HTR-8/SVneo (cell line): ENCODE measurements at places on chromosomes 5 and 9.
A peak's percentile ranks its signal among the peaks of the same experiment; 100 is the strongest.

GRCh38 chr5:127031863-127032232 is 1.5 kb upstream of the MARCHF3 start:
- peak; percentile 5 for DNase-seq

- no peak for DNase-seq
Observed at GRCh38 chr5:156402387-156402921, 75.5 kb downstream of the SGCD start.

DNA sequence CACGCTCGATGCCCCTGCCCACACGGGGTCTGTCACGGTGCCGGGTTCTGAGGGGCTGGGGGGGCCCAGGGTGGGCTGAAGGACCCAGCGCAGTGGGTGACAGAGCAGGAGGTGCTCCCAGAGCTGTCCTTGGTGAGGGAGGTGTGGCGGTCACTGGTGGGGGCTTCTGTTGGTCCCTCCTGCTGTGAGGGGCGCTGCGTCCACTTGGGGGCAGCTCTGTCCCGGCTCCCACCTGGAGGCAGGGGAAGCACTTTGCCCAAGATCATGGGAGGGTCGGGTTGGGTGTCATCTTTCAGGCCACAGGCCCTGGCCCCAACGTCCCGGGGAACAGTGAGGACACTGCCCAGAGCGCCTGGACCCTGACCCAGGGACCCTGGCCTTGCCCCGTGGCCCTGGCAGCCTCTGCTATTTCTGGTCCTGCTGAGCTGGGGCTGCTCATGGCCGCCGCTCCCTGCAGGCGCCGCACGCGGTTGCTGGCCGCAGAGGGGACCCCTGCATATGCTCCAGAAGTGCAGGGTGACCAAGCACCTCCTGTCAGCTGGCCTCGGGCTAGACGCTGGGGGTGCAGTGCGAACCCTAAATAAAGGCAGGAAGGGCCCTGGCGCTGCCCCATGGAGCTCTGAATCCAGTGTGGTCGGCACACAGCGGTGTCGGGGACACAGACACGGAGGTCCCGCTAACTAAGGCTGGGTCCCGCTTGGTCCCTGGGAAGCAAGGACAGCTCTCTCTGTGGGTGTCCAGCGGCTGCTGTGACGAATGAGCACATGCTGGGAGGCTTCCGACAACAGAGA is 11.6 kb upstream of the RNU6ATAC start:
- DNase-seq: no peak

DNA sequence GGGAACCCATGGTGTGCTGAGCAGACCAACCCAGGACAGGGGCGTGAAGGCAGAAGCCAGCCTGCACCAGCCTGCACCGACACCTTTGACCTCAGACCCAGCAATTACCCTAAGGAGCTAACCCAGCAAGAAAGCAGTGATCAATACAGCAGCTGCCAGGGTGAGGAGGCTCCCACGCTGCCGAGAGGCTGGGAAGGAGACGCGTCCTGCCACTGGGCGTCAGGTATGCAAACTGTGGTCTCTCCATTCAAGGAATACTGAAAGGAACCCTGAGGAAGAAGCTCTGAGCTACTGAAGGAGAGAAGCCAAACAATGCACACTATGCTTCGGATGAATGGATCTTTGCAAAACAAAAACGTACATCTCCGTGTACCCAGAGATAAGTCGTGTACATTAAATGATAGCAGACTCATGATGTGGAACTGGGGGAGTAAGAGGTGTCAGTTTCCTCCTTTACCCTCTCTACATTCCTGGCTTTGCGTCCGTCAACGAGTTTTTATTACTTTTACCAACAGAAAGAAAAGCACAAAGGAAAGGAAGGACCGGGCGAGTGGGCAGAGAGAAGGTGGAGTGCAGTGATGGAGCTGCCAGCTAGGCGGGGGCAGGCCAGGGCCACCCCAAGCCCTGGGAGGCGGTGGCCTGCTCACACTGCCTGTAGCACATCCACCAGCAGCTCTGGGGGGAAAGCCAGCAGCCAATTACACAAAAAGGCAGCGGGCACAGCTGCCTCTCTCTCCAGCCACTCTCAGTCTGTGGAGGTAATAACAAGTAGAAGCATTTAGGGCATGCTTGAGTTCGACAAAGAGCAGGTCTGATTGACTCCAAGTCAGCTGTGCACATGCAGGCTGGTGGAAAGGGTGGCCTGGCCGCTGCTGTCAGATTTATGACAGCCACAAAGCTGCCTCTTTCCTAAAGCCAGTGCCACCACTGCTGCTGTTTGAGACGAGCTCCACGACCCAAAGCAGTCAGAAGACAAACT is 29.3 kb downstream of the RASGEF1C start:
- DNase-seq: no peak

- DNase-seq: no peak
Observed at GRCh38 chr9:108053555-108054061, 564.0 kb upstream of the KLF4 start.

DNA sequence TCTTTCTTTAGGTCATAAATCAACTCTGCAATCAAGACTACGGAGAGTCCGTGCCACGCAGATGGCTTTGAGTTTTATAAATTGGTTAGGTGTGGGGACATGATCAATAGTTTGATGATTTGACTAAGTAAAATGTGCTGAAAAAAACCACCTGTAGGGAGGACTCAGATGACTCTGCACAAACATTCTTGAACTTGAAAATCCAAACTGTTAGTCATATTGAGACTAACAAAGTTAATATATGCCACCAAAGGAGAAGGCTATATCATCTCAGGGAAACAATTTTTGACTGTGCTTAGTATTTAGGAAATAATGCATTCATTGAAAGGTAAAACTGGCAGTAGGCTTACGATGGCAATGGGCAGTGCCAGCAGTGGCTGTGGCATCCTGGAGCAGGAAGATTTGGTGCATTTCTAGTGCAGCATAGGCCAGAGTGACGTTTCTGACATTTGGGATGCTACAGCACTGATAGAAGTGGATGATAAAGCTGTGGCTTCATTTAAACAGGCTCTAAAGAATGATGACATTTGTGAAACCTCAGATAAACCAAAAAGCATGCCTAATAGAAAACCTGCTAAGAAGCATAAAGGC is 291.1 kb downstream of the MLLT3 start:
- DNase-seq: no peak

- no peak for DNase-seq
Observed at GRCh38 chr9:125990793-125991220, 243.6 kb downstream of the PBX3 start.

DNA sequence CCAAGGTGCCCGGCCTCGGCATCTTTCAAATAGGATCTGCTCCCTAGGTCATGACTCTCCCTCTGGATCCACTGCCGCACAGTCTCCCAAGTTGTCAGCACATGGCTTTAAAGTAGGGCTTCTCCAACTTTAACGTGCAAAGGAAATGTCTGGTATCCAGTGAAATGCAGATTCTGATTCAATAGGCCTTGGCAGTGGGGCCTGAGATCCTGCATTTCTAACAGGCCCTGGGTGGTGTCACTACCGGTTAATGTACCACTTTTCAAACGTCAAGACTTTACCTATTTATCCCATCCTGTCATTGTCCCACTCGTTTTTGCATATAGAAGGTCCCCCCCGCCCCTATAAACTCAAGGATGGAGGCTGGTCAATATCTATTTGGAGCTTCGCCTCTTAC is 137.6 kb upstream of the ZNF618 start:
- no peak for DNase-seq

GRCh38 chr5:168156170-168156569 is 135.3 kb upstream of the WWC1 start:
- DNase-seq: no peak

- no peak for DNase-seq
Observed at GRCh38 chr9:129312251-129313122, 134.4 kb upstream of the IER5L start.

DNA sequence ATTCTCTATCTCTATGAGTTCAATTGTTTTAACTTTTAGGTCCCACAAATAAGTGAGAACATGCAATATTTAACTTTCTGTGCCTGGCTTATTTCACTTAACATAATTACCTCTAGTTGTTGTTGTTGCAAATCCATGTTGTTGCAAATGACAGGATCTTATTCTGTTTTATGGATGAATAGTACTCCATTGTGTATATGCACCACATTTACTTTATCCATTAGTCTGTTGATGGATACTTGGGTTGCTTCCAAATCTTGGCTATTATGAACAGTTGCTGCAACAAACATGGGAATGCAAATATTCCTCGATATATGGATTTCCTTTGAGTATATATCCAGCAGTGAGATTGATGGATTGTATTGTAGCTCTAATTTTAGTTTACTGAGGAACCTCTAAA is 36.3 kb downstream of the MEGF9 start:
- no peak for DNase-seq

GRCh38 chr9:115849679-115850412 is 303.7 kb upstream of the PAPPA start:
- DNase-seq: no peak

- no peak for DNase-seq
Observed at GRCh38 chr5:44365345-44365744, 23.9 kb downstream of the FGF10 start.

DNA sequence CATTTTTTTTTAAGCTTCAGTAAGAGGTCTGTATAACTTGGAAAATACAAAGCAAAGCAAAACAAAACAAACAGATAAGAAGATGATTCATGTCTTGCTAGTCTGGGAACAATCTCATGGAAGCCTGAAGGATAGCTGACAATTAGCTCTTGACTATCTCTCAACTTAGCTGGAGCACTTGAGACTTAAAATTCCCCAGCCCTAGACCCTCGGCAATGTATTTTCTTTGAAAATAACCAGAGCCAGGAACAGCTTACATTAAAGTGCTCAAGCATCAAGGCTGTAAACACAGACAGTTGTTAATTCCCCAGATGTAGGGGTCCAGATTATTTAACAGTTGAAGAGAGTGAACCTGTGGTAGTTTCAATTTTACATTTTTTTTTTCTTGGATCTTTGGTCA is 82.9 kb downstream of the TMEM252 start:
- no peak for DNase-seq

DNA sequence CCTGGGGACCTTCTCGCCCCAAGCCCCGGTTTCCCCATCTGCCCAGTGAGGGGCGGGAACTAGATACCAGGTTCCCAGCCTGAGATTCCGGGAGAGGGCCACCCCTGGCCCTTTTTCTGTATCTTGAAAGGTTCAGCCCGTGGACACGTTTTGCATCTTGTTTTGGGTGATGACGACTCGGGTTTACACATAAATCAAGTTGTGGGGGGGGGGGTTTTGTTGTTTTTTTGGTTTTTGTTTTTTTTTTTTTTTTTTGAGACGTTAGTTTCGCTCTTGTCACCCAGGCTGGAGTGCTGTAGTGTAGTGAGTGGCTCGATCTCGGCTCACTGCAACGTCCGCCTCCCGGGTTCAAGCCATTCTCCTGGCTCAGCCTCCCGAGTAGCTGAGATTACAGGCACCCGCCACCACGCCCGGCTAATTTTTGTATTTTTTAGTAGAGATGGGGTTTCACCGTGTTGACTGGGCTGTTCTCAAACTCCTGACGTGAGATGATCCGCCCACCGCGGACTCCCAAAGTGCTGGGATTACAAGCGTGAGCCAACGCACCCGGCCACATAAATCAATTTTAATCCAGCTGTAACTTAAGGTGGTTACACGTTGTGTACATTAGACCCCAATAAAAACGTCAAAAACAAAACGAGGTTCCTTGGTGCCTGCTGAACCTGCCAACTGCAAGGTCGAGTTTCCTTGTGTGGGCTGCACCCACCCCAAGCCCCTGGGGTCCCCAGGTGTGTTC is 1.1 kb upstream of the BRD3 start:
- DNase-seq: no peak

- DNase-seq: no peak
Observed at GRCh38 chr5:8462565-8462964, 593.6 kb downstream of the MTRR start.

DNA sequence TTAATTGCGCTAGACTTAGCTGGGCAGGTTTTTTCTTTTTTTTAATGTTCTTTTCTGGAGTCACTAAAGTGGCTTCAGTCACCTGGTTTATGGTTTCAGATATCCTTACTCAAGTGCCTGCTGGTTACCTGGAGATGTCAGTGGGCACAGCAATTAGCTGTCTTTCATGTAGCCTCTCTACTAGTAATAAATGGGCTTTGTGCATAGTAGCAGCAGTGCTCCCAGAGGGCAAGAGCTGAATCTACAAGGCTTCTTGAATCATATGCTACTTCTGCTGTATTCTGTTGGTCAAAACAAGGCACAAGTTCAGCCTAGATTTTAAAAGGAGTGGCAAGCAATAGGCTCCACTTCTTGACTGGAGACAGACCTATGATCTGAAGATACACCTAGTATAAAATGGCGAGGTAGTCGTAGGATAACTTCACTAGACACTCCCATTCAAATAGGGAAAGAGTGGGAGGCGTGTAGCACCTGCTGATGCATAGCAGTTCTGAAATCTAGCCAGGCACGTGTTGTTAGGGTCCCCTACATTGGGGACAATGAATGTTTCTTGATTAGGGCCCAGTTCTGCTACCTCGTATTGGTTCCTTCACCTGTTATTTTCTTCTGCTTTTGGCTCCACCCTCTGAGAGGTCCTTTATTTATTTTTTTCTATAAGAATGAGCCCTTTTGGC is 7.0 kb downstream of the SCAMP1 start:
- no peak for DNase-seq

DNA sequence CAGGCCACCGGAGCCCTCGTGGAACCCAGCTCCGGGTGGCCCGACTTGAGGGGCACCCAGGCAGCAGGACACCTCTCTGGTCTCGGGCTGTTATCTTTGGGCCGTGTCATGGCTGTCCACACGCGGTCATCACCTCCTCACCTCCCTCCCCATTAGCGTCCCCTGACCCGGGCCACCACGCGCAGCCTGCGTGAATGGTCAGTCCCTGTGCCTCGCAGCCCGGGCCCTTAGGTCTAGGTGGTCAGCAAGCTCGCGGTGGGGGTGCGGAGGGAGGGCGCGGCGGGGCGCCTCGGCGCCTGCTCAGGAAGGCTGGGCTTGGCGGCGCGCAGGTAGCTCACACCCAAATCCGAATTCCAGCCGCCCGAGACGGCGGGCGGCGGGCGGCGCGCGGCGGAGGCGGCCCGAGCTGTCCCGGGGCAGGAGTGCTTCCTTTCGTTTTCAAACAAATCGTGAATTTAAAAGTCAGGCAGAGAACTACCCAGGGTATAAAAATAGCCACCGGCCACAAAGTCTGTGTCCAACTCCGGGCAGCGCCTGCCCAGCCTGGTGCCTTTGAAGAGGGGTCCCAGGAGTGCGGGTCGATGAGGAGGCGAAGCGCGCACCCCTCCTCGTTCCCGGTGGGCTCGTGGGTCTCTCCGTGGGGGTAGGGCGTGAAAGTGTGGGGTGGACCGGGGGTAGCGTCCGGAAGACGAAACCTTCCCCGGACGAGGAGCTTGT is 1.0 kb upstream of the RXRA start:
- DNase-seq: peak; percentile 29
